ENCODE measurements at places on chromosomes 5 and 9. TPM values are rescaled to one million over a fixed set of nuclear protein-coding genes. Genes with fewer than 3 reads are reported as not detected.
A peak's percentile ranks its signal among the peaks of the same experiment; 100 is the strongest.

DNA sequence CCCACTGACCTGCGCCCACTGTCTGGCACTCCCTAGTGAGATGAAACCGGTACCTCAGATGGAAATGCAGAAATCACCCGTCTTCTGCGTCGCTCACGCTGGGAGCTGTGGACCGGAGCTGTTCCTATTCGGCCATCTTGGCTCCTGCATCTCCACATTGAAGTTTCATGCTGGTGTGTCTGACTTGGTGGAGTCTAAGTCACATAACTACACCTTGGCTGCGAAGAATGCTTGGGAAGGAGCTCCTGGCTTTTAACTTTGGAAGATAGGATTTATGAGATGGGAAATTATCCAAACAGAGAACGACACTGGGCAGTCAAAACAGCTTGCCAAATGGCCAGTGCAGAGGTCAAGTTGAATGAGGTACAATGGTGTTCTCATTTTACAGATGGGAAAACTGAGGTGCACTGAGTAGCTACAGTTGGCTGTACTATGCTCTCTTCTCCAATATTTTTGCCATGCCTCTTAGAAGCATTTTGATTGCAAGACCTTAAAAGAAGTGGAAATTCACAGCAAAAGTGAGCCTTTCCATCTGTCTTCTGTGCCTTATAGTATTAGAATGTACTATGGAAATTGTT lies 36.7 kb downstream of the CCDC192 start:
- H3K27me3 ChIP-seq = peaks cover 27% of the 10 kb centered on the region
- DNase-seq = no peak
- H3K27ac ChIP-seq = no peak overlapping the region
- no peaks in the 10 kb centered on the region for H3K4me1 ChIP-seq
- H3K4me3 ChIP-seq = no peak overlapping the region

The GFI1B gene
- not detected for total RNA-seq

GRCh38 chr5:123208668-123209501 lies 119.8 kb downstream of the PRDM6 start:
- no peaks in the 10 kb centered on the region for H3K36me3 ChIP-seq
- H3K27me3 ChIP-seq = no peaks in the 10 kb centered on the region
- H3K27ac ChIP-seq = no peak overlapping the region
- peaks cover 26% of the 10 kb centered on the region for H3K4me1 ChIP-seq
- no peak for DNase-seq

DNA sequence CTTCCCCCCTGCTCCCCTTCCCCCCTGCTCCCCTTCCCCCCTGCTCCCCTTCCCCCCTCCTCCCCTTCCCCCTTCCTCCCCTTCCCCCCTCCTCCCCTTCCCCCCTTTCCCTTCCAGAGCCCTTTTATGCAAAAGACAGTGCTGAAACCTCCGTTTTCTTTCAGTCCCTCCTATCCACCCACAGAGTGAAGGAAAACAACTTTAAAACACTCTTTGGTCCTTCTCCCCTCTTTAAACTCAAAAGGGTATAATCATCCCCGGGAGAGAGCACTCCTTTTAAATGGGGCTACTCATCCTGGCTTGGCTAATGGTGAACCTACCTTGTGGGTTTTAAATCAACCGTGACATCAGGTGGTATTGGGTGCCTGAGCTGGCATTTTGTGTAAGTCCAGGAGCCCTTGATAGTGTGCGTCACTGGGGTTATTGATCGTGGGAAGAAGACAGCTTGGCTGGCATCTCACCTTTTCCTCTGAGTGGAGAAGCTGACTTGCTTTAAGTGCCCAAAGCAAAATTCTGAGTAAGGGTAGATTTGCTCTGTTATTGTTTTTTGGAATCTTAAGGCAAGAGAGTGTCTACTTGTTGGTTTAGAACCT lies 2.7 kb downstream of the LARP1 start:
- peaks cover 54% of the 10 kb centered on the region for H3K4me1 ChIP-seq
- H3K27ac ChIP-seq = peak overlapping the region; percentile 79
- peak; percentile 70 for DNase-seq

The DBH gene
- total RNA-seq = not detected

The SCGB3A2 gene
- not detected for total RNA-seq

DNA sequence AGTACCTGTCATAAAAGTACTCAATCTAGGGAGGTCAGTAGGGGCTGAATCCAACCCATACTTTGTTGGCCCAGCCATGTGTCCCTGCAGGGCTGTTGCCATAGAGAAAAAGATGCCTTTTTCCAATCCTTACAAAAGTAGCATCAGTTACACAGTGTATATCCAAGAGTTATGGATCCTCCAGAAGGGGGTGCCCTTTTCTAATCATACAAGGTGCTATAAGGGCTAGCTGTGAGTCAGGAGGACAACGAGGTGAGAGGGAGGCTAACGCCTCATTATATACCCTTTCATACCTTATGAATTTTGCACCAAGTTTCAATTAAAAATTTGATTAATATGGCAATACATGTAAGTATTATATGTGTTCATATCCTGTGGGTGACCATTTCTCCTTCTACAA lies 4.8 kb downstream of the KIAA0825 start:
- H3K4me3 ChIP-seq = no peak overlapping the region
- H3K4me1 ChIP-seq = peaks cover 4% of the 10 kb centered on the region
- H3K36me3 ChIP-seq = no peaks in the 10 kb centered on the region
